ENCODE measurements at places on chromosomes 1 and 21.

GRCh38 chr1:160154790-160155189 lies 3.4 kb downstream of the ATP1A4 start:
- DNase-seq: no peak

GRCh38 chr1:2471159-2471471 lies 5.0 kb upstream of the PLCH2 start:
- DNase-seq: no peak

DNA sequence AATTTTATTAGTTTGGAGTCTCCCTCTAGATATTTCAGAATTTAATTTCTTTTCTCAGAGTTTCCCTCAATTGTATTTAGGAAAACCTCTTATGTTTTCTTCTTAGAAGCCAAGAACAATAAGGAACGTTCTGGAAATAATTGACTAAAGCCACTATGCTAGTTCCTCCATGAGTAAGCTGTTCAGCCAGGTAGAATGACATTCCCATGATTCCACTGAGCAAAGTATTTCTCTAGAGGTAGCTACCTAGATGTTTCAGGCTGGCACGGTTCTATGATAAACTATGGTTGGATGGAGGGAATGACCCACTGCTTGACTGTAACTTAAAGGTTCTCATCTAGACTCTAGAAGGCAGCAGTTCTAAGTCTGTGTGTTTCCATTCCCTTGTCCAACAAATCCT lies 62.4 kb downstream of the CLDN17 start:
- no peak for DNase-seq

DNA sequence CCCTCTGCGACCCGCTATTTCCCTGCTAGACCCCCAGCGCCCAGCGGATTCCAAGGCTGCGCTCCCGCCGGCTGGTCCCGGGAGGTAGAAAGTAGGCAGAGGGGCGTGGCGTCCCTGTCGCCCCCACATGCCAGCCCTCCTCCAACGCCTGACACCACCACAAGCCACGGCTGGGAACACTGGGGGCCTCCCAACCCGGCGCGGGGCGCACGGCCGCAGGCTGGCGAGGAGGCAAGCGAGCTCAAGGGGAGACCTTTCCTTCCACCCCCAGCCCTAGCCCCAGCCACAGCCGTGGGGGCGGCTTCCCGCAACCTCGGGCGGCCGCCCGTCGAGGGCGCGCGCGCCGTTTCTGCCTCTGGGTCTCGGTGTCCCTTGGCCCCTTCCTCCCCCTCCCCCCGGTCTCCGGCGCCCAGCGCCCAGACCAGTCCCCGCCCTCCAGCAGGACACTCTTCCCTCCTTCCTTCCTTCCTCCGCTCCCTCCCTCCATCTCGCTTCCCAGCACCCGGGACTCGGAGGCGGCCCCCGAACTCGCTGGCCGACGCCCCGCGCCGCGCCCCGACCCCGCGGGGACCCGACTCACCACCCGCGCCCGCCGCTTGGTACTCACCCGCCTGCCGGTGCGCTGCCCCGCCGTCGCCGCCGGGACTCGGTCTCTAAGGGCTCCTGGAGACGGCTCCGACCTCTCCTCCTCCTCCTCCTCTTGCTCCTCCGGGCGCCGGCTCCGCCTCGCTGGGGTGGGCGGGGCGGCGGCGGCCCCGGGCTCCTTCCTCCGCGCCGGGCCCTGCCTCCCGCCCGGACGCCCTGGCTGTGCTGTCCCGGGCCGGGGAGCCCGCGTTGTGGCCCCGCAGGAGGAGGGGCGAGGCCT lies at the start of gene GNG12:
Gene GNG12 (minus strand): TSS at position 731 of the 865 bp plus-strand sequence. CDS start 125,781 bp downstream, outside the sequence.
- DNase-seq: no peak
